ENCODE measurements at places on chromosomes 4 and X.

DNA sequence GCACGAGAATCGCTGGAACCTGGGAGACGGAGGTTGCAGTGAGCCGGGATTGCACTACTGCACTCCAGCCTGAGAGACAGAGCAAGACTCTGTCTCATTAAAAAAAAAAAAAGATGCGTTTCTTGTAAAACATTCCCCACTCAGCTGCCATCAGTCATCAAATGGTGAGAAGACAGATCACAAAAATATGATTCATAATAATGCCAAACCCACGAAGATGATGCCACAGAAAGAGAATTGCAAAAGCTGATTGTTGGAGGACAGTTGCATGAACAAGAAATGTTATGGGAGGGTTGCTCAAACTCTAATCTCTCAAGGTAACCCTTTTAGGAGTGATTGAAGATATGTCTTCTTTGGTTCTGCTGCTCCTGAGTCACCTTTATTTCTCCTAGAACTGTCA lies 21.4 kb upstream of the SMIM14 start:
- DNase-seq = no peak

- DNase-seq = no peak
Measured at GRCh38 chrX:1336331-1336943, at the start of gene IL3RA. Gene IL3RA, plus strand, starts transcription at chrX:1336785. Its CDS starts 4,981 bp downstream, at chrX:1341766.

DNA sequence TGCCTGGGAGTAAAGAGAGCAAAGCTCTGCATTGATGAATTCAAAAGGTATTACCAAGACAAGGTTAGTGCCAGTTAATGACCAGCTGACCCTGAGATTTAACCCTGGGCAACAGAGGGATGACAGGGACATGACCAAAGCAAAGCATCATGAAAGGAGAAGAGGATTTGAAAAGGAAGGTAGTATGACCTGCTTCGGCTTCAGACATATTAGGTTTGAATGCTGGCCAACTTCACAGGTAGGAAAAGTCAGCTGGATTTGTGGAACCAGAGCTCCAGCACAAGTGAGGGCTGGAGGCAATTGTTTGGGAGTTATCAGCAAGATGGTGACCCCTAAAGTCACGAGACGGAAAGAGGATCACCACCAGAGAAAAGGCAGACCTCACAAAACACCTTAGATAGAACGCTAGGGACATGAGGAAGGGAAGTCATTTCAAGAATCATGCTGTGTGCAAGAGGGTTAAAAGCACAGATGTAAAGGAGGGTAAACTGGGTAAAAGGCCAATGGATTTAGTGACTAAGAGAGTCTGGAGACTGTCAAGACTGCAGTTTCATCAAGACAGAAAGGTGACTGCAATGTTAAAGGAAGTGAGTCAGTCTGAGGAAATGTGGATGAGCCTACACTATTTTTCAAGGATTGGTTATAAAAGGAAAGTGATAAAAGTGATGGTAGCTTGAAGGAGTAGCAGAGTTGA lies 45.6 kb downstream of the SH3RF1 start:
- no peak for DNase-seq

DNA sequence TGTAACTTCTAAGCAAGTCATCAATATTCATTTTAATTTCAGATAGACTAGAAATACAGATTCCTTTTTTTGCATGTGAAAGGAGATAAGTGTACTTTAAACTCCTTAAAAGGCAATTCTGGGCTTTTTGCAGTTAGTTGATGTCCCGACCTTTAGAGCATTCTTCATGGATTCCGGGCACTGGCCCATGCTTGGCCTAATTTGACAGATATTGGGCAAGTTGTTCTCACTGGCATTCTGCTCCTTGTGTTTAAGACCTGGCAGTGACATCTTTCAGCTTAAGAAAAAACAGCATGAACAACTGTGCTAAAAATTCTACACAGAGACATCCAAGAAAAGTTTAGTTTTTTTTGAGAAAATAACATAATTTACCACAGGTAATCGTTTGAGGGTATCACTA lies 1037.2 kb downstream of the PCDH18 start:
- no peak for DNase-seq

DNA sequence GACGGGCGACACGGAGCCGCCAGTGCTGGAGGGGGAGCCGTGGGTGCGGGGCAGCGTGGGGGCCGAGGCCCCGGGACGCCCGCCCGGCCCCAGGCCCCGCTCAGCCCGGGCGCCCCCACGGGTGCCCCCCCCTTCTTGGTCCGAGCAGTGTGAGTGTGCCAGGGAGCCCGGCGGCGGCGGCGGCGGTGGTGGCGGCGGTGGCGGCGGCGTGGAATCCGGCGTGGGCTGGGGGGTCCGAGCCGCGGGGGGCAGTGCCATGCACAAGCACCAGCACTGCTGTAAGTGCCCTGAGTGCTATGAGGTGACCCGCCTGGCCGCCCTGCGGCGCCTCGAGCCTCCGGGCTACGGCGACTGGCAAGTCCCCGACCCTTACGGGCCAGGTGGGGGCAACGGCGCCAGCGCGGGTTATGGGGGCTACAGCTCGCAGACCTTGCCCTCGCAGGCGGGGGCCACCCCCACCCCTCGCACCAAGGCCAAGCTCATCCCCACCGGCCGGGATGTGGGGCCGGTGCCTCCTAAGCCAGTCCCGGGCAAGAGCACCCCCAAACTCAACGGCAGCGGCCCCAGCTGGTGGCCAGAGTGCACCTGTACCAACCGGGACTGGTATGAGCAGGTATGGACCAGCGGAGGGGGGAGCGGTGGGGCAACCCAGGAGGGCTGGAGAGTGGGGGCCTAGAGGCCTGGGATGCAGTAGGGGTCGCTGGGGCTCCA lies 466 bp downstream of the DLG3 start:
- DNase-seq = no peak

DNA sequence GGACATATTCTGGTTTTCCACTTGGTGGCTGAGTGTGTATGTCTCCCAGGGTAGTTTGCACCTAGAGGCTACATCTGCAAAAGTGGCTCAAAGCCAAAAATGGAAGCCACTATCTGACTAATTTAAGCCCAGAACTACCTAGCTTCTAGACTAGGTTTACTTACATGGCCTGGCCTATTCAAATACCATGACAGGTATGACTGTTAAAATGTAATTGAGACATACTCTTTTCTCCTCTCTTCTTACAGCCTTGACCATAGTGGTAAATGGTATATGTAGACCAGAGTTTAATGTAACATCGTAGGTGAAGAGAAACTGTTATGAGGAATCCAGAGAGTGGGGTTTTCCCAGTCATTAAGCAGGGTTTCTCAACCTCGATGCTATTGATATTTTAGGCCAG lies 2.6 kb upstream of the TRPC5 start:
- no peak for DNase-seq

DNA sequence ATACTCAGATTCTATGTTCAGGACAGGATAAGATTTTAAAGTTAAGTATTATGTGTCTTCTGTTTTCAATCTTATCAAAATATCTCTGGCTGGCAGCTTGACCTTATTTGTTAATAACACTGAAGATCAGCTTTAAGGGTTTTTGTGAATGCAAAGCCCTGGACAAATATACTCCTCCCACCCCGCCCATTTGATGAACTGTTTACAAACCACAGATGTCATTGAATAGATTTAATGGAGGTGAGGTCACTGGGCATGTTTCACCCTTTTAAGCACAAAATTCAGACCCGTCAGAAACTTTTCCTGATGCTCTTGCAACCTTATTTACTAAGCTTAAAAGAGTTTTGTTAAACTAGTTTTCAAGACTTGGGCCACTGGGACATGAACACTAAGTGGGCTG lies 10.1 kb upstream of the CXCL8 start:
- DNase-seq = no peak

DNA sequence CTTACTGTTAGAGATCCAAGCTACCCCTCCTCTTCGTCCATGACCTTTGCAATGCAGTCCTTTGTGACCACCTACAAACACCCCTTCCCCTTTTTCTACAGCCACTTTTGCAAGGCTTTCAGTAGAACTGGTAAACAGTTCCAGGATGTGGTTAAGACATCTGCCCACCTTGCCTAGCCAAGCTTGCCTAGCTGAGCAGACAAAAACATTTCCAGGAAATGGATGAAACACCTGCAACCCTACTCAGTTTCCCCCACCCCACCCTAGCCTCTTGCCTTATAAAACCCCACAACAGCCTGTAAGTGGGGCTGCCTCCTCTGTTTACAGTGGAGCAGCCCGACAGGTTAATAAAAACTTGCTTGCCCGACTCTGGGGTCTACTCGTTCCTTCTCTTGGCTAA lies 133.8 kb downstream of the ZC4H2 start:
- DNase-seq = no peak

Data from activated CD8-positive, alpha-beta memory T cell treated with anti-CD3 and anti-CD28 coated beads, Interleukin-2, amount 50 U/mL, for 4 hours (primary cell).